ENCODE measurements at places on chromosomes 4 and X.

GRCh38 chrX:133796282-133796681 lies 189.1 kb downstream of the GPC3 start:
- DNase-seq: no peak

GRCh38 chr4:125104616-125105015 lies 210.1 kb upstream of the FAT4 start:
- DNase-seq: no peak

DNA sequence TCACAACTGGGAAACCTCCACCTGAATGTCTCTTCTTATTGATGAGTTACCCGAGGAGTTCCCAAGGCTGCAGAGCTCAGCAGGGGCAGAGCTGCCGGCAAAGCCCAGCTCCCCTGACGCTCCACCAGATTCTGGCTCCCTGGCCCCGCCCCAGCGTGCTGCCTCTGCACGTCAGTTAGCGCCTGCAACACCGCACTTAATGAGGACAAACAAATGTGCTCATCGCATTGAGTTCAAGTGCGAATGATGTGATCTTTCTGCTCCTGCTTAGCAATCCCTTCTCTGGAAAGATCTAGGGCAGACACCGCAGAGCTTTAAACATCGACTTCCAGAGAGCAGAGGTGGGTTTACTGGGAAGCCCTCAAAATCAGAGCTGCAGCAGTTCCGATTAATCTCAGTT lies 55.5 kb upstream of the FBXW7 start:
- DNase-seq: no peak

DNA sequence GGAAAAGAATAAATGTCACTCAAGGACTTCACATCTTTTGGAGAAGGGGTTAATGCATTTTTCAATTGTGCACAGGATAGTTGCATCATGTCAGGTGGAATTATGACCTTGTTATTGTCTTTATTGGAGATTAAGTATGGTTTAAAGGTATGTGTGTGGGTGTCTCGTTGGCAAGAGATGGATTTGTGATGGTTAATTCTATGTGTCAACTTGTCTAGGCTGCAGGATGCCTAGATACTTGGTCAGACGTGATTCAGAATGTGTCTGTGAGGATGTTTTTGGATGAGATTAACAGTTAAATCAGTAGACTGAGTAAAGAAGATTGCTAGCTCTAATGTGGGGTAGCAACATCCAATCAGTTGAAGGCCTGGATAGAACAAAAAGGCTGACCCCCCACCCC lies 42.2 kb upstream of the HSD17B10 start:
- no peak for DNase-seq

- no peak for DNase-seq
Observed at GRCh38 chr4:61292322-61292721, 92.2 kb downstream of the ADGRL3 start.

- DNase-seq: no peak
Observed at GRCh38 chr4:84927428-84927827, 39.1 kb downstream of the WDFY3 start.

GRCh38 chr4:169080981-169081380 lies 70.9 kb upstream of the CBR4 start:
- no peak for DNase-seq

DNA sequence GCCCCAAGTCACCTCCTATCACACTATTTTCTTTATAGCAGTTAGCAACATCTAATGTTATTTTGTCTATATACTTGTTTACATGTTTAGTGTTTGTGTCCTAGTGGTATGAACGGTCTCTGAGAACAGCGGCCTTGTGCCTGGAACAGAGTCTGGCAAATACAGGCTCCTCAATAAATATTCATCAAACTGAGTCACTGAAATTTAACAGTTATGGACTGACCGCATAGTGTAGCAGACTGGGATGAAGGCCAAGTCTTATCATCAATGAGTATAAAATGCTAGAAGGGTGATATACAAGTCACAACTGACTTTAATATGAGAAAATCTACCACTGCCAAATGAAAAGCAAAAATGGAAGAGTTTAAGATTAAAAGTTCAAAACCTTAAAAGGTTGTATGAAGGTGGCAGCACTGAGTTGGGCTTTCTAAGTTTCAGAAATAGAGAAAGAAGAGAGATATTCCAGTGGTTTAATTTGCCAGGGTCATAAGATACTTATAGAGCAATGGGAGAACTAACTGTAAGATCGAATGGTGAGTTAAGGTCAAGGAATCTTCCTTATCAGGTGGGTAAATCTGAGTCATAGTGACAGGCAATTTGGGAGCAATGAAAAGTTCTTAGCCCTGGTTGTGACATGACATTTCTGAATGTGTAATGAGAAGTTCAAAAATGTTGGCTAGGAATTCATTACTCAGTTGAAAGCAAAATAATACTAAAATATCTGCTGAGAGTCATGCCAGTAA lies 34.9 kb downstream of the ELOVL6 start:
- DNase-seq: no peak

DNA sequence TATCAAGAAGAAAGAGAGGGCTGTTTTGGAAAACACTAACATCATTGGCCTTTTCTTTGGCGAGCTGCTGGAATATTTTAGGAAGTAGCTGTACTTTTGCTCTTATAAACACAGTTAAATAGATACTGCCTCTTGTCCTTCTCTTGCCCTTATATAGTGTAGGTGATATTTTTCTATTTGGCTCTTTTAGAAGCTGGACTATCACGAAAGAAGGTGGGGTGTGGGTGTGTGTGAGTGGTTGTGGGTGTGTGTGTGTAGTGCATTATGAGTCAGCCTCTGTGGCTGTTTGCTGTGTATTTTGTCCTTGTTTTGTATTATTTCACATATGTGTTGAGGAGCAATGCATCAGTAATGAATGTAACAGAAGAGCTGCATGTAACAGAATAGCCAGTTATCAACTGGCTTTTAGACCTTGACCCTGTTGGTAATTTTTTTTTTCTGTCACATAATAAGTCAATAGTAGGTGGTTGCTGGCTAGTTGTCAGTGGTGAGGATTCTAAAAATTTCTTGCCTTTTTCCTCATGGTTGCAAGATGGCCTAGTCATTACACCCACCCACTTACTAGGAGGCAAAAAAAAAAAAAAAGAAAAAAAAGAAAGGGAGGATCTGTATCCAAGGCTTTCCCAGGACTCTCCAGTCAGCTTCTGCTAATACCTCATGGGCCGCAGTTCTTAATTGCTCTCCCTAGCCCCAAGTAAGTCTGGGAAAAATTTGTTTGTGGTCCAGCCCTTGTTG lies 23.8 kb downstream of the ARHGAP10 start:
- DNase-seq: peak; percentile 30

- no peak for DNase-seq
Observed at GRCh38 chr4:47278631-47279030, 184.9 kb downstream of the COMMD8 start.

- no peak for DNase-seq
Observed at GRCh38 chrX:129980540-129981199, 1.8 kb upstream of the BCORL1 start.

GRCh38 chrX:139297638-139298037 lies 232.9 kb upstream of the F9 start:
- DNase-seq: no peak

DNA sequence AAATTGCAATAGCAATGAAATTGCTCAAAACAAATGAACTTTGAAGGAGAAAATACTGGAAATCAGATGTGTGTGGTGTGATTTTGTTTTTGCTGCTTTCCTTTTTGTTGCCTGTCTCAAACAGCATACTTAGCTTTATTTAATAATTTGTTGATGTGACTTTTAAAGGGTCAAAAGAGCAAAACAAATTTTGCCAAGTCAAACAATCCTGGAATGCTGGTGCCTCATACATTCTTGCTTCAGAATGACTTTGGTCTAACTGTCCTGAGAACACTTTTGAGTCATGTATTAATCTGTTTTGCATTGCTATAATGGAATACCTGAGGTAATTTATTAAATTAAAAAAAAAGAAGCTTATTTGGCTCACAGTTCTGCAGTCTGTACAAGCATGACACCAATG lies 3.4 kb downstream of the PF4V1 start:
- DNase-seq: no peak

GRCh38 chr4:45346816-45347435 lies 620.6 kb upstream of the GNPDA2 start:
- DNase-seq: no peak

DNA sequence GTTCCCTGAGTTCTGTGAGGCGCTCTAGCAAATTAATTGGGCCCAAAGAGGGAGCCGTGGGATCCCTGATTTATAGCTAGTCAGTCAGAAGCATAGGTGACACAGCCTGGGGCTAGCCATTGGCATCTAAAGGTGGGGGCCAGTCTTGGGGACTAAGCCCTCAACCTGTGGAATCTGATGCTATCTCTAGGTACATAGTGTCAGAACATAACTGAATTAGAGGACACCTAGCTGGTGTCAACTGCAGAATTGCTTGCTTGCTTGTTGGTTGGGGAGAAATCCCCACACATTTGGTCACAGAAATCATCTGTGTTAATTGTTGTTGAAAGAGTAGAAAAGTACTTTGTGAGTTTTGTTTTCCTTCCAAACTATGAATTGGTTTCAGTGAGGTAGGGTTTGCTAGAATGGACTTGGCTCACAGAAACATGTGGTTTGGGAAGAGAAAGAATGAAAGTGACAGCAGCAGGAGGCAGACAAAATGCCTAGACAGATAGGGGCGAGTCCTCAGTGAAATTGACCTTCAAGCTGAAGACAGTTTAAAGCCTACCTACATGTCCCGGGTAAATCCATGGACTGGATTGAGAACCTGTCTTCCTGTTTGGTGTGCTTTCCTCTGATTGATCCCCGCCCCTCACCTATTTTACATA lies 12.8 kb upstream of the GPR82 start:
- no peak for DNase-seq

GRCh38 chr4:187179086-187180058 lies 455.7 kb upstream of the FAT1 start:
- DNase-seq: no peak

DNA sequence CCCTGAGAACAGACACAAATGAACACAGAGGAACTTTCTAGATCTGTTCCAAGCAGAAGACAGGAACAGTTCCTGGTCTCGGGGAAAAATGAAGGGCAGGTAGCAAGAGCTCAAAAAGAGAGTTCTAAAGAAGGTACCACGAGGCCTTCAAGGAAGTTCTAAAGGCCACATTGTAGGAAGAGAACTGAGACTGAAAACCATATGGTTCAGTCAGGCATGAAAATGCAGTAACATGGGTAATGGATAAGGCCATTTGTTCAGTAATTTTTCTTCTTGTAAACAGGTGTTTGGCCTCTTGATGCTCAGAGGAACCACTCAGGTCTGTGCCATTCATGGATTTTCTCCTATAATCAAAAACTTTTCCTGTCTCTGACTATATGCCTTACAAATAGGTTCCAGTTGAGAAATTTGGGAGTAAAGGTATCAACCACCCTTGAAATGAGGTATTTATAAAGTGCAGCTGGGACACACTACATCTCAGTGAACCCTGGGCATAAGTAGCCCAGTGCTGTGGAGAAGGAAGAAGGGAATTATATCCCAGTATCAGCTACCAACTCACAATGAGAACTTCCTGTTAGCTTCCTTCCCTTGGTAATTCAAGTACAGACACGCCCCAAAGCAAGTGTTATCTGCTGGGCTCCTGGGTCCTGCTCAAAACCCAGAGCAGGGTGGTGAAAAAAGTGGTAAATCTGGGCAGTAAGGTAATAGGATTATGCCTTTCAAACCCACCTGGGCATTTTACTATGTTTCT lies 277.9 kb downstream of the KLHL13 start:
- DNase-seq: no peak

DNA sequence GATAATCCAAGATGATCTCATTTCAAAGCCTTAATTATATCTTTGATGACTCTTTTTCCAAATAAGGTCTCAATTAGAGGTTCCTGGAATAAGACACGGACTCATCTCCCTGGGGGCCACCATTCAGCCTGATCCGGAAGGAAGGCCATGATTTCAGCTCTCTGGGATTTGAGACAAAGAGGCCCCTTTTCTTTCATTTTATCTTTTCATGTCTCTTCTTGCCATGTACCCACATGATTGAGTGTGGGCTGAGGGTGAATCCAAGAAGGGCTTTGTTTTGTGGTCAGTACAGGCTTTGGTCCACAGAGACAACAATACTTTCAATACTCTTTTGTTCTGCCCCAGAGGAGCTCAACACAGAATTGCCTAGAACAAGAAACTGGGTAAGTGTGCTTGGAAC lies 261.2 kb downstream of the TRIML1 start:
- no peak for DNase-seq

DNA sequence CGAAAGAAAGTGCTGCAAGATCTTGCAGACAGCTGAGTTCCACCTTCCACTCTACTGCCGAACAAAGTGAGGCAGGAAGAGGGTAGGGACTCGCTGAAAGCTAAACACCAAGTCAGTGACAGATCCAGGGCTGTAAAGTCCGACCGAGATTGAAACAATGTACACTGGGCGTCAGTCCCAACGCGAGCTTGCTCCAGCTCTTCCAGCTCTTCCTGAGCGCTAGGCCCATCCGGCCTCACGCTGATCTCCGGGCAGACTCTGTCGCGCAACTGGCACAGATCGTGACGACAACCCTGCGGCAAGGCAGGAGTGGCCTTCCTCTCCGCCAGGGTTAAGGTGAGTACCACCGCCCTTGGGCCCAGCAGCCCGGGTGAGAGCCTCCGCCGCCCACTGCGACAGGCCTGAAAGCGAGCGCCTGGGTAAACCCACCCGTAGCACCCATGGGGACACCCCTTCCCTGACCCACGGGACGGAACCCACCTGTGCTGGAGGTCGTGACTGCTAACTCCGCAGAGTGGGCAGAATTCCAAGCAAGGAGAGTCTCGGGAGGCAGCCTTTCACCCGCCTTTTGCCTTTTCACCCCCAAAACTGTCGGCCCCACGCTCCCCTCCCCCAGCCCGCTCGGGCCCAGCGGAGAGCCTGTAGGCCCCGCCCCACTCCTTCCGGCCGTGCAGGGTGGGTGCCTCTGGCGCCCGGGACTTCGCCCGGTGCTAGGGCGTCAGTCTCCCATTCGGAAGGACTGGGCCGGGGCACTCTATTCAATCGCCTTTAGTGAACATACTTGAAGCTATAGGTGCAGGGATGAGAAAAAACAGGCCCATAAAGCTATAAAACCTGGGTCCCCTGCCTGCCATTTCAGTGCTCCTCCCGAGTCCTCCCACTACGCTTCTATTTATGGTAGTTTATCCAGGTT lies at the start of gene TMLHE:
Gene TMLHE, minus strand, starts transcription at position 641 of the 913 bp plus-strand sequence. CDS start 67,676 bp downstream, outside the sequence.
- peak; percentile 48 for DNase-seq

GRCh38 chr4:173121076-173121561 lies 47.5 kb upstream of the GALNT7 start:
- DNase-seq: peak; percentile 10

GRCh38 chrX:22025751-22026150 lies 6.4 kb upstream of the PHEX start:
- no peak for DNase-seq

DNA sequence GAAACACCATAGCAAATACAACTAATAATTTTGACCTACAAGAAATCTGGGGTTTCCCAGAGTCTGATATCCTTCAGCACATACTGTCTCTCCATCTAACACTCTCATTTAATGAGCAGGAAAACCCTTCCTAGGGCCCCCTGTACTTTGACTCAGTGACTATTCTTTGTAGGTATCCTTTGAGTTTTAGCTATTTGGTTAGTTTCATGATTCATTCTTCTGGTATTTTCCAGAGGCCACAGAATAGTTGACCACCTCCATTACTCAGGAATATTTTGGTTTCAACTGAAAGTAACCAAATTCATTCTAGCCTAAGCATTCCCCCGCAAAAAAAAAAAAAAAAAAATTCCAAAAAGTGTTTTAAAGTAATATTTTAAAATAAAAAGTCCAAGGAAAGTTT lies 140.0 kb downstream of the IDS start:
- no peak for DNase-seq

- DNase-seq: no peak
Observed at GRCh38 chr4:183260491-183261151, 59.5 kb downstream of the CLDN22 start.
